Umbilical cord (tissue), 2 donors: ENCODE measurements at places on chromosomes 2 and 18. TPM values are rescaled to one million over a fixed set of nuclear protein-coding genes. Genes with fewer than 3 reads are reported as not detected.

PDCD1 gene
- total RNA-seq = not detected

ARHGAP28 gene
- 41.2 TPM for total RNA-seq

DNA sequence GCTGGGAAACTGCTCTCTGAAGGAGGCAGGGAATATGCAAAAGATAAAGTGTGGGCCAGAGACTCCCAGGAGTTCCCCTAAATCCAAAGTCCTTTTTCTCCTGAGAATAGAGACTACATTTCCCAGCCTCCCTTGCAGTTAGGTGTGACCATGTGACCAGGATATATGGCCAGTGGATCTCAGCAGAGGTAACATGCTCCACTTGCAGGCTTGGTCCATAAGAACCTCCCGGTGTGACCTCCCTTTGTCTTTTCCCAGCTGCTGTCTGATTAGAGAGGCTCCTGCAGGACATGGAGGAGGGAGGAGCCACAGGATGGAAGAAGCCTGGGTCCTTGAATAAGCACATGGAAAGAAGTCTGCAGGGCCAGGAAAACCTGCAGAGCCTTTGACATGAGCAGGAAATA is 76.2 kb downstream of the TGFA start:
- DNase-seq = no peak

- peak; percentile 38 for DNase-seq
Measured at GRCh38 chr18:31061945-31062344, 19.4 kb upstream of the DSC3 start.

- no peak for DNase-seq
Measured at GRCh38 chr2:198072655-198073054, 268.3 kb downstream of the PLCL1 start.
